ENCODE measurements at places on chromosomes 6 and 20.

- no peak for ATAC-seq
Observed at GRCh38 chr6:140101818-140102217, 727.4 kb upstream of the CITED2 start.

GRCh38 chr20:57826666-57827287 lies 117.0 kb upstream of the PMEPA1 start:
- no peak for ATAC-seq

- ATAC-seq: no peak
Observed at GRCh38 chr6:15475261-15475660, 187.6 kb downstream of the DTNBP1 start.

DNA sequence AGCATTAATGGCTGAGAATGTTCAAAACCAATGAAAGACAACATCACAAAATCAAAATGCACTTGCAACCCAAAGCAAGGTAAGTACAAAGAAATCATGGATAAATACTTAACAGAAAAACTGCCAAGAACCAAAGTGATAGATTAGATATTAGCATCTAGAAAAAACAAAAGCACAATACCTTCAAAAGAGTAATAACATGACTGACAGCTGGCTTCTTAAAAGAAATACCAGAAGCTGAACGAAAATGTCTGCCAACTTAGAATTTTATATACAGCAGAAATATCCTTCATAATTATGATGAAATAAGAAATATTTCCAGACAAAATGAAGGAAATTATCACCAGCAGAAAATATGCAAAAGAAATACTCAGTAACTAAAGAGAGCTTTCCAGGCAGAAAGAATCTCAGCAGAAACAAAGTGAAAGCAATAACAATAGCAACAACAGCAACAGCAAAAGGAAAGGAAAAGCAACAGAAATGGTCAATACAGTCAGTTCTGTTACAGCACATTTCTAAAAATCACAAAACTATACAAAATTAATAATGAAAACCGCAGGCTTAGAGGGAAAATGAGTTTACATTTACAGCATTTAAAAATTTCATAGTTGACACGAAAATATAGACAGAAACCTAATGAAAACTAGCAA lies 121.5 kb upstream of the MAN1A1 start:
- ATAC-seq: no peak

Data from stimulated activated memory B cell treated with anti-CD40 and anti-IgM and Interleukin-4, amounts not matched to agents 10 μg/mL and 1 μg/mL and 100 μg/mL, for 72 hours (primary cell).